Activated T-helper 9 cell treated with anti-CD3 and anti-CD28 coated beads, Interleukin-2, amount 50 U/mL, for 16 hours (primary cell): ENCODE measurements at places on chromosomes 4 and X.

DNA sequence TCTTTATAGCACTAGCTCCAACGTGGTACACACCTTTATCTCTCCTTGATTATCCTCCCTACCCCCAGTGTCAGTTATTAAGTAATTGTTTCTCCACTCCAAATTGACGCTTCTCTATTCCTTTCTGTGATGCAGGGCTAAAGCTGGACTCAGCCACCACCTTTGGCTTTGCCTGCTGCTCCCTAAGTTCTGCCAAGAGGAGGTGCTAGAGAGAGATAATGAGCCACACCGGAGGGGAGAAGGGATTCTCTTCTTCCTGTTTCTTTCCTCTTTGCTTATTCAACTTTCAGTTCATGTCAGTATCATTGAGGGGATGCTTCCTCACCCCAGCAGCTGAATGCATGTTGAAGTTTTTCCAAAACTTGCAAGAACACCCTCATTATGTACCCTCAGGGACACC, 176.5 kb downstream of the GBA3 start:
- DNase-seq, result no peak

GRCh38 chr4:98298022-98298421, 36.8 kb downstream of the RAP1GDS1 start:
- DNase-seq, result no peak

- no peak for DNase-seq
Observed at GRCh38 chrX:50700921-50701320, 113.1 kb downstream of the SHROOM4 start.

- no peak for DNase-seq
Observed at GRCh38 chr4:54659749-54660535, 2.2 kb downstream of the KIT start.

- DNase-seq, result no peak
Observed at GRCh38 chr4:94399721-94400120, 52.0 kb upstream of the PDLIM5 start.

GRCh38 chrX:17584248-17584681, 153.0 kb upstream of the SCML1 start:
- no peak for DNase-seq

DNA sequence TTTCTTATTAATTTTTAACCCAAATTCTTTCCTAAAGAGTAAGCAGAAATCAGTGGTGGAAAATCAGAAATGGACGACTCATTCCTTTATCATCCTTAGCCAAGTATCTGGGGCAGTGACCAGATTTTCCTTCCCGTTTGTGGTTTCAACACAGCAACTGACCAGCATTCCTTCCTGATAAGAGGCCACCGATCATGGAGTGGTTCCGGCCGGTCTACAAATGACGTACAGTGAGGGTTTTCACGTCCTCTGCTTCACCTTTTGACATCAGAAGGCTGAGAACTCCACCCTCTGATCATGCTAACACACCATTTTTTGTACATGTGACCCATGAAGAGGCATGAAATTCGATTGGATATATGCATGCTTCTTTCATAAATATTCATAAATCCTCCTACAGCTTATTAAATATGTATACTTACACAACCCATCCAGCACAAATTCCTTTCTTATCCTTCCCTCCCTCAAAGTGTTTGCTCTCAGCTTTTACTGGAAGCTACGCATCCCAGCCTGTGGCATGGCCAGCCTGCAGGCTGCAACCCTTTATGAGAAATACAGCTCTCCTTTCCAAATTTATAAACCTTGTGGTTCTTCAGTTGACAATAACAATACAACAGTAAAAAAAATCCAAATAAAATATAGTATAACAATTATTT, 173.0 kb upstream of the CASK start:
- DNase-seq, result no peak

DNA sequence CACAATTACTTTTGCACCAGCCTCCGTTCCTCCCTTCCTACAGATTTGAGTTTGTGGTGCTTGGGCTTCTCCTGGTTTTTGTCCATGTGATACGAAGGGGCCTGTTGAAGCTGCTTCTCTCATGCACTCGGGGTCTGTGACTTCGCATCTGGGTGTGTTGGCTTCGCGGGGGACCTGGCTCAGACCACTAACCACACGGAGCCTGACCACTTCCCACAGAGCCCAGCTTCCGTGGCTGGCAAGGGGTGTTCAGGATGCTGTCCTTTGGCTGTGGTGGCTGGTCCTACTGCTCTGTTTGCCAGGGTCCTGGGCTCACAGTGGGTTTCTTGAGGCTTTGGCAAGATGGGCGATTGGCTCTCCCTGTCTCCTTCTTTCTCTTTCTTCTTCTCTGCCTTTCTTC, 19.8 kb upstream of the XG start:
- DNase-seq, result no peak

DNA sequence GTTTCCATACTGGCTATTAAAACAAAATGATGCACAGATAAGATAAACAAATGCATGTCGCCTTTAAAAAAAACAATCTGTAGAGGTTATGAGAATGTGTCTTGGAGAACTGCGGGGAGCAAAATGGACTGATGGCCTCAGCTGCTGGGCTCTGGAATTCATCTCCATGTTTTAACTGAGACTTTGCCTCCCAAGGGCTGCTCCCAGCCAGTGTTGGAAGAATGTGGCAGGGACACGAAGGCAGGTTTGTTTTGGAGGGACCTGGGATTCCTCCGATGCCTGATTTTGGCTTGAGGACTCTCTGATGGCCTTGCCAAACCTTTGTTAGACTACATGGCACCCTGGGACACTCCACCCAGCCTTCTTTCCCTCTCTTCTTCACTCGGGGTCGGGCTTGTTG, 83.5 kb upstream of the AP1S2 start:
- DNase-seq, result no peak

GRCh38 chr4:75565481-75565880, 9.6 kb downstream of the ODAPH start:
- no peak for DNase-seq

- no peak for DNase-seq
Observed at GRCh38 chr4:187184508-187184907, 460.9 kb upstream of the FAT1 start.

- no peak for DNase-seq
Observed at GRCh38 chrX:42771506-42772335, 6.2 kb downstream of the PPP1R2C start.

DNA sequence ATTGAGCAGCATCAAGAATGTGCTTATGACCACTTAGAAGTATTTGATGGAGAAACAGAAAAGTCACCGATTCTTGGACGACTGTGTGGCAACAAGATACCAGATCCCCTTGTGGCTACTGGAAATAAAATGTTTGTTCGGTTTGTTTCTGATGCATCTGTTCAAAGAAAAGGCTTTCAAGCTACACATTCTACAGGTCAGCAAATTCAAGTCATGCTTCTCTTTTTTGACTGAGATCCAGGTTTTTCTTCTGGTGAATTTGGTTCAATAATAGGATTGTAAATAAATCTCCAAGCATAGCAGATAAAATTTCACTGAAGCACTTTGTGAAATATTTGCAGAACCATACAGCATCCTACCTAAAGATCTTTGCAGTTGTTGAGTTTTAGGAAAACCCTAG, 218.1 kb downstream of the TLL1 start:
- no peak for DNase-seq

- DNase-seq, result no peak
Observed at GRCh38 chrX:49910344-49910743, 12.1 kb upstream of the CLCN5 start.

DNA sequence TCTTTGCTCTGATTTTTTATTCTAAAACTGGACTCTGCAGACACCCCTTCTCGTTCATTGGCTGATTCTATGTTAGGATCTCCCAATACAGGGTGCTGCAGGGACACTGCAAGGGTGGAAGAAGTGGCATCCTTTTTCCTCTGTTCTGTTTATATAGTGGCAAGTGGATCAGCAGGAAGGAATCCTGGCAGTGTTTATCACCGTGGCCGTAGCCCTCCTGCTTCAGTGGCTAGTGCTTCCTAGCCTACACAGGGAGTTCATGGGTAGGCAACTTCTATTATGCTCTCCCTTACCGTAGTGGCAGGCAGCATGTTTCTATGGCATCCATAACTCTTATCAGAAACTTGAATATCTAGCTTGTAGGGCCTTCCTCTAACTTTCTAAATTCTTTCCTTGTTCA, 6.4 kb upstream of the AP1AR start:
- no peak for DNase-seq

- no peak for DNase-seq
Observed at GRCh38 chrX:15781961-15782699, 8.2 kb upstream of the ZRSR2 start.

- DNase-seq, result no peak
Observed at GRCh38 chrX:50430917-50431575, 39.6 kb downstream of the DGKK start.

DNA sequence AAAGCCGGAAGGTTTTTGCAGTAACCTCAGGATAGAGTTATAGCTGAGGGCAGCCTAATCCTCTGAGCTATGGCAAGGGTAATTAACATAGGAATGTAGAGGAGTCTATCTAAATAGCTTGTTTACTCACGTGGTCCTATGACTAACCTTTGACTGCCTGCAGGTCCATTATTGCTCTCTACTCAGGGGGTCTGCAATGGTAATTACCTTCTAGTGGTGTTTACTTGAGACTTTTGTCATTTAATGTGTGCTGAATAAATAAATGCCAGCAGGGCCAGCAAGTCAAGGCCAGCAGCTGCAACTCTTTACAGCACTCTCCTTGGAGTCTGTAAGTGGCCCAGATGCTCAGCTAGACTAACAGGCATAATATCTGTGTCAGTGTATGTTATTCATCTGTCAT, 212.7 kb upstream of the FMR1 start:
- DNase-seq, result no peak

DNA sequence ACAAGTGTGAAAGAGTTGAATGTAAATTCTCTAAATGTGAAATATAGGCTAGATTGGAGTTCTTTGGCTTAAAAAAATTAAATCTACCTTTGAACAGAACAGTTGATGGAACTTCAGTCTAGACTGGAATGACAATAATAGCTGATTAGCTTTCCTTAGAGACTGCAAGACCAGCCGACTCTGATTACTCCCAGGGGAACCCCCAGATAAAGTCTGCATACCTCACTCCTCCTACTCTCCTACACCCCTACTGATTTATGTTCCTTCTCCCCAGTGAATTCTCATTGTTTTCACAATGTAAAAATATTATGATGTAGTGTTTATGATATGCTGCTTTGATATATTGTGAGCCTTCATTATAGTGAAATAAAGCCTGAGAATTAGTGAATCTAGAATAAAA, 241.3 kb downstream of the CFAP299 start:
- no peak for DNase-seq

- DNase-seq, result no peak
Observed at GRCh38 chrX:154515090-154515965, 704 bp downstream of the FAM3A start.

DNA sequence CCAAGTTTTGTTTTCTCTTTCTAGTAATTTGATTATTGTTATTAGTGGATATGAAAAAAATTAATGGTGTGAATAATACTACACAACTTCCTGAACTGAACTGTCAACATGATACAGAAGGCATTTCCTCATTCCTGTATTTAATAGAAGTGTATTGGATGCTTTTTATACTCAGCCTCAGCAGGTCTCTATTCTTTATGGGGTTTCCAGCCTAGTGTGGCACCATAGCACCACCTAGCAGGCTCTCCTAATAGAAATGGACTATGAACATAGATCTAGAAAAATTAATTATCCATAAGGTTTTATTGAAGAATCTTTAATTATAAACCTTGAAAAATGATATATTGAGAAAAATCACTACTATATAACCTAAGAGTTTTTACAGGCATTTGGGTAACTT, 52.4 kb downstream of the GLRB start:
- no peak for DNase-seq

GRCh38 chrX:53686151-53686885, at the start of gene HUWE1:
TSS of gene HUWE1 (minus strand) at chrX:53686719. CDS start at chrX:53654107, 32,612 bp downstream.
- DNase-seq, result peak; percentile 74

DNA sequence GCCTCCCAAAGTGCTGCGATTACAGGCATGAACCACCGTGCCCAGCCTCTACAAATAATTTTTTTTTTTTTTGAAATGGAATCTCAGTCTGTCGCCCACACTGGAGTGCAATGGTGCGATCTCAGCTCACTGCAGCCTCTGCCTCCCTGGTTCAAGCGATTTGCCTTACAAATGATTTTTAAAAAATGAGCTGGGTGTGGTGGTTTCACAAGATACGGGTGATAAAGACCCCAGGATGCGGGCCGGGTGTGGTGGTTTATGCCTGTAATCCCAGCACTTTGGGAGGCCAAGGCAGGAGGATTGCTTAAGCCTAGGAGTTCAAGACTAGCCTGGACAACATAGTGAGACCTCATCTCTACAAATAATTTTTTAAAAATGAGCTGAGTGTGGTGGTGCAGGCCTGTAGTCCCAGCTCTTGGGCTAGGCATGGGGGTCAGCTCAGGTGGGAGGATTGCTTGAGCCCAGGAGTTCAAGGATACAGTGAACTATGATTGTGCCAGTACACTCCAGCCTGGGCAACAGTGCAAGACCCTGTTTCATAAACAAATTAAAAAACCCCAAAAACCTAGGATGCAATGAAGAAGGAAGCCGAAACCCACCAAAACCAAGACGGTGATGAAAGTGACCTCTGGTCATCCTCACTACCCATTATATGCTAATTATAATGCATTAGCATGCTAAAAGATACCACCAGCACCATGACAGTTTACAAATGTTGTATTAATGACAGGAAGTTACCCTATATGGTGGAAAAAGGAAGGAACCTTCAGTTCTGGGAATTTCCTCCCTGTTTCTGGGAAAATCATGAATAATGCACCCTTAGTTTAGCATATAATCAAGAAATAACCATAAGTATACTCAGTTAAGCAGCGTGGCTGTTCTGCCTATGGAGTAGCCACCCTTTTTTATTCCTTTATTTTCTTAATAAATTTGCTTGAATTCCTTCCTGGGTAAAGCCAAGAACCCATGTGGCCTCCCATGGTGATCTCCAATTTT, 27.7 kb downstream of the PDGFRA start:
- no peak for DNase-seq

DNA sequence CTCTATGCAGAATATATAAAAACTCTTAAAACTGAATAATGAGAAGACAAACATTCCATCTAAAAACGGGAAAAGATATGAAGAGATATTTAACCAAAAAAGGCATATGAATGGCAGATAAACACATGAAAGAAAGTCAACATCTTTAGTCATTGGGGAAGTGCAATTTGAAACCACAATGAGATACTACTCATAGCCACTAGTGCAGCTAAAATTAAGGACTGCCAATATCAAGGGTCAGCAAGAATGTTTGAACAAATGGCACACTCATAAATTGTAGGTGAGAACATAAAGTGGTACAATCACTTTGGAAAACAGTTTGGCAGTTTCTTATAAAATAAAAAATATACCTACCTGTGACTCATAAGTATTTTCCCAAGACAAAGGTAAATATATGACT, 534.9 kb upstream of the DIPK2B start:
- DNase-seq, result no peak

GRCh38 chr4:105170711-105171110, 24.0 kb downstream of the TET2 start:
- no peak for DNase-seq

DNA sequence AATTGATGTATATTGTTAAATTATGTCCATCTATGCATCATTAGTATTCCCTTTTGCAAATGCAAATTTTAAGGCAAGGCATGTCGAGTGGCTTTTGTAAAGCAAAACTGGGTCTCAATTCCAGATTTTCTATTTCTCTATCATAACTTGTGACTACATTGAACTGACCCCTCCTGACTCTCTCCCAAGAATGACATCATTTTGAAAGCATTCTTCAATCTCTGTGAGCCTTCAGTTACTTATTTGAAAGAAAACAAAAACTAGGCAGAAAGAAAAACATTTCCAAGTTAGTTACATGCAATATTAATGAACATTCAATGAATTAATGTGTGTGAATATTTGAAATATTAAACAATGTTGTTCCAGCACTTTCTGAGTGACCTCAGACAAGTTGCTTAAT, 314.3 kb upstream of the CLNK start:
- no peak for DNase-seq

- no peak for DNase-seq
Observed at GRCh38 chr4:102647117-102647516, 113.7 kb downstream of the MANBA start.

GRCh38 chr4:3533423-3533820, 1.2 kb upstream of the LRPAP1 start:
- no peak for DNase-seq
